ENCODE measurements at places on chromosomes 12 and 14.

- no peak for DNase-seq
Observed at GRCh38 chr12:113057565-113058485, 1.3 kb downstream of the DTX1 start.

DNA sequence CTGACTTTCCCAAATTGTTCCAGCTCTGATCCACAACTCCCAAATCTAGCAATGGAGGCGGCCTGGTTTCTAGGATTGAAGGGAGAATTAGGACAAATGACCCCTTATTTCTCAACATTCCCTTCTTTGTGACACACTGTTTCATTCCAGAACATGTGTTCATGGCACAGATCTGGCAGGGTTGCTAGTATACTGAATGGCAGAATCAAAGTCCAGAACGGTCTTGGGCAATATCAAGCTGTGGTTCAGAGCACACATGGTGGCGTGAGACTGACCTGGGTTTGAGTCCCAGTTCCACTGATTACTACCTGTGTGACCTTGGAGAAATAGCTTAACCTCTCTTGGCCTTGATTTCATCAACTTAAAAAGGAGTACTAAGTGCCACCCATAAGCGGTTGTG, 152.5 kb downstream of the SAMD4A start:
- no peak for DNase-seq

- DNase-seq = no peak
Observed at GRCh38 chr14:49957089-49957852, 64.4 kb downstream of the ARF6 start.

GRCh38 chr14:89386212-89386886, 30.7 kb downstream of the FOXN3 start:
- DNase-seq = no peak

DNA sequence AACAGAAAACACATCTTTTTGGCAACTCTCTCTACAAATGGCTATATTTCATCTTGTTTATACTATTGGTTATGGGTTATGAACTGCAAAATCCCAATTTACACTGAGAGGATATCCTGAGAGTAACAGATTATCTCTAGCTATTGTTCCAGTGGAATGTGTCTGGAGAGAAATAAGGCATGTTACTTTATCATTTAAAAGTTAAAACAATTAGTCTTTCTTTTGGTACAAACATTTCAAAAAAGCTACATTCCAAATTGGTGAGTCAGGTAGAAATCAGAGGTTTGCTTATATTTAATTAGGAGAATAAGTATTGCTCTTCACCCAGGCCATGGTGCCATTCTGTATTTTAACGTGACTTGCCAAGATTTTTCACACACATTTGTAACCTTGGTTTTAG, 411.6 kb downstream of the CCER1 start:
- no peak for DNase-seq

DNA sequence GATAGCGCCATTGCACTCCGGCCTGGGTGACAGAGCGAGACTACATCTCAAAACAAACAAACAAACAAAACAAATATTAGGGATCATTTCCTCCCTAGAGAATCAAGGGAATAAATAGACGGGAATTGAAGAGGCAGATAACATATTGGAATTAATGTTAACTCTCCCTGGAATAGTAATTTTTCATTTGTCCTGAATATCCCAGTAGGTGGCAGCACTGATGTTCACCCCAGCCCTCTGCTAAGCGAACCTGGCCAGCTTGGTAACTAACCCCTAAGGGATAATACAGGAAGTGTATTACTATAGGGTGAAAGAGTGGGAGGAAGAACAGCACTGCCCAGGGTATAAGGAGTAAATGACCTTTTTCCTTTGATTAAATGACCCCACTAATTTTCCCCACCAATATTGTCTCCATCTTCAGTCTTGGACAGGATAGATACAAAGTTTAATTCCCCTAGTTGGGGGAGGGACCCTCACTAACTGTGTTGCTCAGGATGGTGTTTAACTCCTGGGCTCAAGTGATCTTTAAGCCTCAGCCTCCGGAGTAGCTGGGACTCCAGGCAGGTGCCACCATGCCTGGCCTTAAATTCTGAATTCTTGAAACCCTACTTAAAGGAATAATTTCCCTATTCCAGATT, 40.5 kb downstream of the SLC2A14 start:
- DNase-seq = no peak

DNA sequence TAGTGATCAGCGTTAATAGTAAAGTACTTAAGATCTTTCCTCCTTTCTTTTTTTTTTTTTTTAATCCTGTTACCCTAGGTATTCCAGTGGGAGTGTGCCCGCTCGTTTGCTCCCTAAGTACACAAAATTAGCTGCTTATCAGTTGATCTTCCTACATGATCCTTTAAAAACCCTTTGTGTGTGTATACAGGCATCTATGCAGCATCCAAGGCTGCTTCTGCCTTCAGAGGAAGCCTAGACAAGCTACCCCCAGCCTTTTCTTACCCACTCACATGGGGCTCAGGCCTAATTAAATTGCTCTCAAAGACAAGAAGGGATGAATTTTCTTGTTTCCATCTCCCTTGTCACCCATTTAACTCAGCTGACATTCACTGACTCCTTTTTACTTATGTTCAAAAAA, 343.4 kb upstream of the LMO3 start:
- DNase-seq = no peak

GRCh38 chr12:66620688-66621087, 58.2 kb downstream of the GRIP1 start:
- DNase-seq = no peak

DNA sequence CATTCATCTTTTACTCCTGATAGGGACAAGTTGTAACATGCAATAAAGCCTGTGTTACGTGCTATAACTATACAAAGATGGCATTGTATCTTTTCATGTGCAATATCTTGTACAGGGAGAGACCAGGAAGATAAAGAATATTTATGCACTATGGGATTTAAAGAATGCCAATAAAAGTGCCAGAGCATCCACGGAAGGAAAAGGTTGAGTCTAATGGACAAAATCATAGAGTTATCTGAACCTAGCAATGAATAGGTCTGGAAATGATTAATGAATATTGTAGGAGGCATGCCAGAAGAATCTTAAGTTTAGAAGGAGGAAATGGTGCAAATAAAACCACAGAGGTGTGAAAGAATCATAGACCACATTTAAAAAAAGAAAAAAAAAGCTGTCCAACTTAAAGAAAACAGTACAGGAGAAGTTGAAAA, 263.9 kb downstream of the KCNC2 start:
- DNase-seq = no peak

DNA sequence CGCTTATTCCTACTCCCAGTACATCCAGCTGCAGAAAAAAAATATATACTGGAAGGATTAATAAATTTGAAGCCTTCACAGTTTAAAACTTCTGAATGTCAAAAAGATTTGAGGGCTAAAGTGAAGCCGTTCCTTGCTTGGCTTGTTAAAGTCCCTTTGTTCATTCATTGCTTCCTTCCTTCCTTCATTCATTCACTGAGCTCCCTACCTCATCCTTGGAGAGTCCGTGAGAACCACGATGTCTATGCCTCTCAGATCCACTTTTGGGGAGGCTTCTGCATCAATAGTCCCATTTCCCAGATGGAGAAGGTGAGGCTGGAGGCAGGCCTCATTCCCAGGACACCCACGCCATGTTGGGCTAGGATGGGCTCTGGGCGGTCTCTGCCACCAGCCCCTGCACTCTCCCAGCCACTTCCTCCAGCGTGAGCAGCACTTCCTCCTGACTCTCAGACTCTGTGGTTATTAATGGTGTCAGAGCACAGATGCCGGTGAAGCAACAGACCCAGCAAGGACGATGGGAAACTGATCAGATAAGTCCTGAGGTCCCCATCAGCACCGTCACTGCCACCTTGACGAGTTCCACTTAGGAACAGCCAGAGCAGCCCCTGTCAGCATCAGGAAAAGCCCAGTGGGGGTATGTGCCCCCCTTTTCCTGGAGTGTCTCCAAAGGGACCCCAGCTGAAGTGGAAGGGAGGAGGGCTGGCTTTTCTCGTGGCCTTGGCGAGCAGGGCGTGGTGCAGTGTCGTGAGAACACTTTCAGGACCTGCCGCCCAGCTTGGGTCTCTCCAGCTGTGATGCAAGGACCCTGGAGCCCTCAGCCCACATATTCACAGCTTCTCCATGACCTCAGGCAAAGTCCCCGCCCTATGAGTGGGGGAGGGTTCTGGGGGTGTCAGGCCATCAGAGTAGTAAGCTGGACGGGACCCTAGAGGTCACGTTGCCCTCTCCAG, 21.2 kb downstream of the ASB2 start:
- DNase-seq = peak; percentile 18

DNA sequence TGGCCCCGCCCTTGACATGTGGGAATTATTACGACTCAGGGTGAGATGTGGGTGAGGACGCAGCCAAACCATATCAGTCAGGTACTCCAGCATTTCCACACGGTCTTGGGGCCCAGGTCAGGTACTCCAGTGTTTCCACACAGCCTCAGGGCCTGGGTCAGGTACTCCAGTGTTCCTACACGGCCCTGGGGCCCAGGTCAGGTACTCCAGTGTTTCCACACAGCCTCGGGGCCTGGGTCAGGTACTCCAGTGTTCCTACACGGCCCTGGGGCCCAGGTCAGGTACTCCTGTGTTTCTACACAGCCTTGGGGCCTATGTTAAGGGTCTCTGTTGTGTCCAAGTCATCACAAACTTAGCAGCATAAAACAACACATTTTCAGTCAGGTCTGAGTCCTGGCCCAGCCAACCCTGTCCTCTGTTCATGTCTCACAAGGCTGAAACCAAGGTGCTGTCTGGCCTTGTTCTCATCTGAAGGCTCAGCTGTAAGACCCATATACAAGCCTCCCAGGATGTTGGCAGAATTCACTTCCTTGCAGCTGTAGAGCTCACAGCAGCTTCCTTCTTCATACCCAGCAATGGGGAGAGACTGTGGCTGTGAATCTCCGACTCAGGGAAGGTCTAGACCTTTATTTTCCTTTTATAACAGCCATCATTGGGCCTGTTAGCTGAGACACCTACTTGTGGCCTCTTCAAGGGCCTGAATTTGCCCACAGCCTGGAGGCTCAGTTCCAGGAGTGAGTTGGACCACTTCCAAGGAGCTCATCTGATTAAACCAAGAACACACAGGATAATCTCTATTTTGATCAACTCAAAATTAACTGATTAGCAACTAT, 107.6 kb upstream of the SFSWAP start:
- DNase-seq = no peak
